ENCODE measurements at places on chromosomes 12 and 14.

DNA sequence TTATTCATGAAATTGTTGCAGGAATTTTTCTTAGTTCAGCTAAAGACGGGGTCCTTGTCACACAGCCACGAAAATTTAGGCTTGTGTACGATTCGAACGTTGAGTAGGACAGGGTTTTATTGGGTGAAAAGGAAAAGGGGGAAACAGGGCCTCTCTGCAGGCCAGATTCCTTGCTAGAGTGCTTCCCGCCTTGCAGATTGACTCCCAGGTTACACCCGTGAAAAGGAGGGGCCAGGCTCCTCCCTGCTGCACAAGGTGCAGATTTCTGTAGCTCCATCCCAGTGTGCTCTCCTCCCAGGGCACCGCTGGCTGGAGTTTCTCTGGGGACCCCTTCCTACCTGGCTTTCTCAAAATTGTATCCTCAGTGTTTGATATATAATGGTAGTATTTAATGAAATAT, 221.5 kb downstream of the ERC1 start:
- no peak for DNase-seq

GRCh38 chr12:119989731-119990381, 820 bp downstream of the BICDL1 start:
- DNase-seq = peak; percentile 82

DNA sequence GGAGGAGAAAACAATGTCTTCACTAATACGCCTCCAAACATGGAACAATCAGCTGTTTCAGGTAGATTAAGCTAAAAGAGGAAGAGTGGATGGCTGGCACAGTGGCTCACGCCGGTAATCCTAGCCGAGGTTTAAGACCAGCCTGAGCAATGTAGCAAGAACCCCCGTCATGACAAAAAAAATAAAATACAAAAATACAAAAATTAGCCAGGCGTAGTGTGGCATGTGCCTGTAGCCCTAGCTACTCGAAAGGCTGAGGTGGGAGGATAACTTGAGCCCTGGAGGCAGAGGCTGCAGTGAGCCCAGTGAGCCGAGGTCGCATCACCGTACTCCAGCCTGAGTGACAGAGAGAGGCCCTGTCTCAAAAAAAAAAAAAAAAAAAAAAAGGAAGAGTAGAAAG, 1.2 kb upstream of the MED13L start:
- DNase-seq = no peak

GRCh38 chr14:104436741-104437701, 142.5 kb upstream of the C14orf180 start:
- DNase-seq = no peak

- no peak for DNase-seq
These were observed 210.1 kb upstream of the PLXNC1 start for GRCh38 chr12:93938317-93938716.

GRCh38 chr14:77145975-77146740, 4.6 kb upstream of the ZDHHC22 start:
- DNase-seq = no peak

DNA sequence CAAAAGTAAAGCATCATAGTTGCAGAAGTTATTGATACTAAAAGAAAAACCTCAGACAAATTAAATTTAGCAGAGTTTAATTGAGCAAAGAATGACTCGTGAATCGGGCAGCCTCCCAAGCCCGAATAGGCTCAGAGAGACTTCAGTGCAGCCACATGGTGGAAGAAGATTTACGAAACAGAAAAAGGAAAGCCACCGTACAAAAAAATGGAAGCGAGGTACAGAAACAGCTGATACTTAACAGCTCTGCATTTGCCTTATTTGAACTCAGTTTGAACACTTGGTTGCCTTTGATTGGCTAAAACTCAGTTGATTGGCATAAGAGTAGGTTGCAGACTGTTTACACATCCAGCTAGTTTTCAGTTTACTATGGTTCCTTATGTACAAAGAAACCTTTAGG, 12.9 kb downstream of the TTC9 start:
- DNase-seq = no peak

- DNase-seq = no peak
These were observed 183.7 kb downstream of the TMTC3 start for GRCh38 chr12:88325816-88326189.
